8988T (cell line): ENCODE measurements at places on chromosomes 1 and 21.

GRCh38 chr1:90882221-90882620 lies 139.6 kb downstream of the ZNF644 start:
- DNase-seq = no peak

DNA sequence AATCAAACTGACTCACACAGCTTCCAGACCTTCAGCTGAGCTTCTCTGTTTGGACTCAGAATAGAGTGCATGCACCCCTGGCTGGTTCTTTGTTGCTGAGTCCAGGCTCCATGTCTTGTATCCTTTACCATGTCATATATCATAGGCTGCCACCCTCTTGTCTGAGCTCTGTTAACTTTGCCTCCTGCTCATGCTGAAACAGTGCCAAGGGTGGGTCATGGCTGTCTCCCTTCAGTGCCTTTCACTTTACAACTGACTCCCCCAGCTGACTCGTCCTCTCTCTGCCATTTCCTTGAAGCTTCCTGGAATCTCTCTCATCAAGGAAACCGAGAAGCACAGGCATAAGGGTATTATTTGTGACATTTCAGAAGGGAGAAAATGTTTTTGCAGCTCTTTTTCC lies 885.3 kb downstream of the TTLL7 start:
- no peak for DNase-seq

DNA sequence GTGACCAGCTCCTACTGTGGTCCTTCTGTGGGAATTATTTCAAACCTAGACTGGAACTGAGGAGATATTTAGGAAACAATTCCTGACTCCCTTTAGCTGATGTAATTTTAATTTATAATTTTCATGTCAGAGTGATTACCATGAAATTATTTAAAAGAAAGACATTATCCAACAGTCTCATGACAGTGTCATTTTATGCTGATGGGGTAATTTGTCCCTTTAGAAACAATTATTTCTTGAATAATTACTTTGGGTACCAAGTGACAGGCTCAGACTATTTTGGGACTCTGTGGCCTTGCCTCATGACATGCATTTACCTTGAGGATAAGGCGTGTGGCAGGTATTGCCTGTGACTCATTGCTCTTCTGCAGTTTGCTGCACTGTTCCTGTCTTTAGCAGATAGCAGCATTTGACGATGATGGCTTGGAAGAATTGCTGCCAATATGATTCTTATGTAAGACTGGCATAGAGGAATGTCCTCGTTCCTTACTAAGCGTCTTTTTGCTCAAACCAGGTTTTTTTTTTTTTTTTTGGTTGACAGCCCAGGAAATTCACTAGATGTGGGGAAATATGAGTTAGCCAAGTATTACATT lies 206.0 kb upstream of the HMCN1 start:
- no peak for DNase-seq

- DNase-seq = no peak
Observed at GRCh38 chr1:223177681-223178080, 34.6 kb upstream of the TLR5 start.

GRCh38 chr1:24875991-24876506 lies 54.0 kb downstream of the RUNX3 start:
- no peak for DNase-seq

DNA sequence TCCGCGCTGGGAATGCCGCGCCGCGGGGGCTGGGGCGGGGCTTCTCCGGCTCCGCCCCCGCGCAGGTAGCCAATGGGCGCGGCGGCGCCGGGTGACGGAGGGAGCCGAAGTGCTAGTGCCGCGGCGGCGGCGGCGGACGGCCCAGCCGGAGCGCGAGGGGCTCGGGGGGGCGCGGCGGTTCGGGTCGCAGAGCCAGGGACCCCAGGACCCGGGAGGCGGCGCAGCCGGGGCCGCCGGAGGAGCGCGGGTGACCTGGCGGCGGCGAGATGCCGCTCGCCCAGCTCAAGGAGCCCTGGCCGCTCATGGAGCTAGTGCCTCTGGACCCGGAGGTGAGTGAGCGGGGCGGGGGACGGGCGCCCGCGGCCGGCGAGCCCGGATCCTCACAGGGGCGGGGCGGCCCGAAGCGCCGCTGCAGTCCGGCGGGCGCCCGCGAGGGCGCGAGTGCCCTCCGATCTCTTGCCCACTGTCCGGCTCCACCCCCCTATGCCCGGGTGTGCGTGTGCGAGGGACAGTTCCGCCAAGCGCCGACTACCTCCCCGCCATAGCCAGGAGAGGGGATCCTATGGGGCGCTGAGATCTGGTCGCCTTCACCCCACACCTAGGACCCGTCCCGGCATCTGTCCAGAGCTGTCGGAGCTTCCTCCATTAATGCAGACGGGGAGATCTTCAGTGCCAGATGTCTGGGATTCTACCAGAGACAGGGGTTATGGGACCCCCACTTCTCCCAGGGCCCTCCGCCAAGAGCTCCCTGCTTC lies at the start of gene RPS6KA1:
Gene RPS6KA1, plus strand, starts transcription at position 107 of the 755 bp plus-strand sequence. Its CDS starts 160 bp downstream, at position 267.
- peak; percentile 87 for DNase-seq

DNA sequence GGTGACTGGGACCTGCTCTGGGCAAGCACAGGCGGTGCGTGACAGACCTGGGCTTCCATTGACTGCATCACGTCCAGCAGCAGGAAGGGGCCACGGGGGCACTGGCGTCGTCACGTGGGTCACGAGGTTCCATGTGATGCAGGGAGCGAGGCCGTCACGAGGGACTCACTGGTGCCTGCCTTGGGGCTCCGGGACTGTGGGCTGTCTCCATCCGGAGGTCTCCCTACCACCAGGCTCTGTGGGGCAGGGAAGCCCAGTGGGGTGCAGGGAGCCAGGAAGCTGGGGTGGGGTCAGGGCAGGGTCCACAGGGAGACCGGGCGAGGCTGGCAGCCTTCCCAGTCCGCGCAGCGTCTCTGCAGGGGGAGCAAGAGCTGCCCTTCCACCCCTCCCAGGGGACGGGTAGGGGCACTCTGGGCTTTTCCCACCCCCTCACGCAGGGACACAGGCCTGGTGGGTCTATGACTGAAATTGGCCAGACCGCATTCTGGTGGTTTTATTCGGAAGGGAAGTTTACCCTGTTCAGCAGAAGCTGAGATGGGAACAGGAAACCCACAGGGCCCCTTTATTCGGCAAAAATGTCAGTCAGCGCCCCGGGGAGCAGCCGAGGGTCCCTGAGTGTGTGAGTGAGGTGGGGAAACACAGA lies 416 bp upstream of the TNFRSF14 start:
- no peak for DNase-seq

DNA sequence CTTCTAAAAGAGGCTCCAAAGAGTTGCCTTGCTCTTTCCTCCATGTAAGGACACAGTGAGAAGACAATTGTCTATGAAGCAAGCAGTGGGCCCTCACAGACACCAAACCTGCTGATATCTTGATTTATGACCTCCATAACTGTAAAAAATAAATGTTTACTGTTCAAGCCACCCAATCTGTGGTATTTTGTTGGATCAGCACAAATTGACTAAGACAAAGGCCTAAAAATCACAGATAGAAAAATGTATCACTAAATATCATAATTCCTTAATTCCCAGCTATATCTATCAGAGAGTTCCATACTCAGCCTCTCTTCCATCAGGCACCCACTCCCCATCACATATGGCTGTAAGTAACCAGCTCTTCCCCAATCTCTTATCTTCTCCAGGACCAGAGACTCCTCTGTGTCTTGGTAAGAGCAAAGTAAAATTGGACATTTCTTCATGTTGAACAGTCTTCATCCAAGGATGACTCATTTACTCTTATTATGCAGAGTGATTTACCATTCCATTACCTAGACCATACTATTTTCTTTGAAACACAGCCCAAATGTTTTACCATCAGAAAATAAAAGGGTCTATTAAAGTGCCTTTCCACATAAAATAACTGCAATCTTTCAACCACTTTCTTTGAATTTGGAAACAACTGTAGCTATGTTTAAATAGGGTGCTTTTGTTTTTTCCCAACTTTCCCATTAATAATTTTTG lies 503.6 kb downstream of the MRPL39 start:
- DNase-seq = no peak

DNA sequence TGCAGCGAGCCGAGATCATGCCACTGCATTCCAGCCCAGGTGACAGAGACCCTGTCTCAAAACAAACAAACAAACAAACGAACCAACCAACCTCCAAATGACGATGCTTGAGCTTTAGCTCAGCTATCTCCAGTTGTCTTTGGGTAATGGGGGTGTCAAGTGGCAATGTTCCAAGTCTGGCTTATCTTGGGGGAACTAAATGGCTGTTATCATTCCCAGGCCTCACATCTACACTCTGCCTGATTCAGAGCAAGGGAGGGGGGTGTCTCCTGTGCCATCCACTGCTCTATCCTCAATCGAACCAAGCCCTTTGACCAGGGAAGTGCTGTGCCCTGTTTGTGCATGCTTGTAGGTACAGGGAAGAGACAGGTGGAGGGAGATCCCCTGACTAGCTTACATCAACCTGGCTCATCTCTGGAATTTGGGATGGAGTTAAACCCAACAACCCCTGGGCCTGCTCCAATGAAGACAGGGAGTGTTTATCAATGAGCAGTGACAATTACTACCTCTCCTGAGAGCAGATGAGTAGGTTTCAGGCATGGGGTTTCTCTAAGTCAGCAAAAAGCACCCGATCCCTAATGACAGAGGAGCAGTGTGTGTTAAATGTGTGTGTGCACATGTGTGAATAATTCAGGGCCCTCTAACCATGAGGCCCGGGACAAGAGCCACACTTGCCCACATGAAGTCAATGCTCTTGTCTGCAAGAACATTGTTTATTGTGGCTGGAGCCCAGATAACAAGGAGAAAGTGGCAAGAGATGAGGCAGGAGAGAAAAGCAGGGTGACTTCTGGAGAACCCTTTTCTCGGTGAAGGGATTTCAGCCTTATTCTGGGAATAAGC lies 20.3 kb upstream of the IL6R start:
- no peak for DNase-seq
